NCI-H2029 (cell line): ENCODE measurements at places on chromosomes 2 and 18.

DNA sequence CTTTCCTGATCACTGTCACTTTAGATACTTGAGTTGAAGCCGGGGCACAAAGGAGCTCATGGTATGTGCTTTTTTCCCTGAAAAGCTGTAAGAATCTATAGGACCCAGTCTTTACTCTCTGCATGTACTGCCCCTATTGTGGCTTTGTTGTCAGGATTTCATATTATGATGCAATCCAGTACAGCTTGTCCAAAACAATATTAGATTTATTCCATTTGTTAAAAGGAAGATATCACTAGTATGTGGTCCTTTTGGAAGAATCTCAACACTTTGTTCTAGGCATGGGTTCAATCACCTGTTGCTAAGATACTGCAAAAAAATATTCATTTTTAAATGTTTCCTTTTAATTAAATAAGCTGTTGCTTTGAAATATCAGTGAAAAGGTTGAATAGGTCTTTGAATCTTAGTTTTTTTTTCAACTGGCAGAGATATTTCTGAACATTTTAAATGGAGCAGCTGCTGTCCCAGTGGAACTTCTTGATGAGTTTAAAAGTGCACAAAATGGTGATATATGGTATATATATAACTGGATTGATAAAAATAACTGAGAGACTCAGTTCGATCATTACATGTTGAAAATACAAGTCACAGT lies 256.6 kb upstream of the NT5C1B start:
- no peak for DNase-seq

GRCh38 chr2:46318579-46319460 lies 21.6 kb downstream of the EPAS1 start:
- no peak for DNase-seq

GRCh38 chr2:148887350-148888002 lies 12.4 kb downstream of the KIF5C start:
- peak; percentile 41 for DNase-seq

DNA sequence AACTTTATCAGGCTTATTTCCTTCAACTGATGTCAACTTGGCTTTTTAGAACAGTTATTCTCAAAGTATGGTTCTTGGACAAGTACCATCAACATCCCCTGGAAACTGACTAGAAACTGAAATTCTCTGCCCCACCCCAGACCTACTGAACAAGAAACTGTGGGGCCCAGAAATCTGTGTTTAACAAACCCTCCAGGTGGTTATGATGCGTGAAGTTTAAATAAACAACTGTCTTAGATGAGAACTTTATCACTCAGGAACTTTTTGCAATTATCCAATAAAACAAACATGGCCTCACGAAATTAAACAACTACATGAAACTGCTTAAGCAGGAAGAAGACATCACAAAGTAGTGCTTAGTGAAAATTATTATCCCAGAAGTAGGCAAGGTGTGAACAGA lies 4.4 kb downstream of the HIBCH start:
- DNase-seq, result no peak

GRCh38 chr2:37361994-37362698 lies 17.7 kb downstream of the QPCT start:
- DNase-seq, result no peak

GRCh38 chr18:13407484-13407883 lies 188.9 kb downstream of the LDLRAD4 start:
- no peak for DNase-seq

- no peak for DNase-seq
Observed at GRCh38 chr18:76246590-76246989, 248.5 kb downstream of the ZNF516 start.

- DNase-seq, result no peak
Observed at GRCh38 chr2:196703695-196704094, 64.2 kb downstream of the CCDC150 start.

DNA sequence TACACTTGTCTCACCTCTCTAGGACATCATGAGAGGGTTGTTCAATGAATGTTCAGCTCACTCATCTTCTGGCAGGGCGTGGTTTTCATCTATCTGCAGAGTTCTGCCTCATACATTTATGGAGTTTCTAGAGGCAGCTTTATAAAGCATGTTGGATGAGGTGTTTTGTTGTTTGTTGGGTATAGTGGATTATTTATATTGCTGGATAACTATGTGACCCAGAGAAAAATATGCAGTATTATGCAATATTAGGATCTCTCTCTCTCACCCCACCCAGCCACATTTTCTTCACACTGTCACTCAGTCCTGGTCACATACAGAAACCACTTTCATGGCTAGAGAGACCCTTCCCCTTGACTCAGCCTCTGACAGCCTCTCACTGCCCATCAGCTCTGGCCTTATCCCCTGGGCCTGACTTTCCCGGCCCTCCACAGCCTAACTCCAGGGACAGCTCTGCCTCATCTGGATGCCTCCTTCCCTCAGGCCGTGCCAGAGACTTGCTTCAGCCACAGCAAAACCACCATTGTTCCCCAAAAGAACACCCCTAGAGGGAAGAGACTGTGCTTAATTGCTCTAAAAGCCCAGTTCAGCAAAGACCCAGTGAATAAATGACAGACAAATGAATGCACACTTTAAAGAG lies 260.3 kb downstream of the MYCN start:
- no peak for DNase-seq

DNA sequence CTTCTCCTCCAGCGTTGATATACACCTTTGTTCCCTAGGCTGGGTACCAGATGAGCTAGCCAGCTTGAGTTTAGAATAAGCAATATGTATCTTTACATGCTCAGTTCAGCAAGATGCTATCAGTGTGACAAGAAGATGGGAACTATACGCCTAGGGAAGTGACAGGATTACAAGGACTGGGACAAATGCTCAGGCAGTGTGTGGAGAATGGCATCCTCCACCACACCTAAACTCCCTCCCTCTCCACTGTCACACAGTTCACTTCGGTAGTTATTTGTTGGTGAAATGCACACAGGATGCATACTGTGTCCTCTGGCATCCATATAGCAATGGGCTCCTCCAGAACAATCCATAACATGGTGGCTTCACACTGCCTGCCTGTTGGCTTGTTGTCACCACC lies 7.7 kb downstream of the STAT1 start:
- no peak for DNase-seq

GRCh38 chr2:224369028-224369632 lies 32.8 kb downstream of the FAM124B start:
- DNase-seq, result peak; percentile 47

- no peak for DNase-seq
Observed at GRCh38 chr2:53021292-53021691, 746.3 kb upstream of the CHAC2 start.

DNA sequence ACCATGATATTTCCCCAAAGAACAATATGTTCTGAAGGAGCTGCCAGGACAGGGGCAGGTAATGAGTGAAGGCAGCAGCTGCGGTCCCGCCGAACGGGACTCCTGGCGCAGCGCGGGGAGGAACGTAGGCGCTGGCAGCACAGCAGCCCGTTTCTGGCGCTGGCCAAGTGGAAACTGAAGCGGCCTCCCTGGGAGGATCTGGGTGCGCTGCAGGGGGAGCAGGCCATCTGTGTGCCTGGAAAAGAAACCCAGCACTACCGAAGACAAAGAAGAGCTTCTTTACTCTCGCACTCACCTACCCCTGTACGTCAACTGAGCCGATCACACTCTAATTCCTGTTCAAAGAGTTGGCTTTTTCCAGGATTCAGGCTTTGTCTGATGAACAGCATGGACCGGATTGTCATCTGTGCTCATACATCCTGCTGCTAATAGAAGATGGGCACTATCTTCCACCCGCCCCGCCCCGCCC lies 11.8 kb downstream of the G6PC2 start:
- DNase-seq, result no peak

DNA sequence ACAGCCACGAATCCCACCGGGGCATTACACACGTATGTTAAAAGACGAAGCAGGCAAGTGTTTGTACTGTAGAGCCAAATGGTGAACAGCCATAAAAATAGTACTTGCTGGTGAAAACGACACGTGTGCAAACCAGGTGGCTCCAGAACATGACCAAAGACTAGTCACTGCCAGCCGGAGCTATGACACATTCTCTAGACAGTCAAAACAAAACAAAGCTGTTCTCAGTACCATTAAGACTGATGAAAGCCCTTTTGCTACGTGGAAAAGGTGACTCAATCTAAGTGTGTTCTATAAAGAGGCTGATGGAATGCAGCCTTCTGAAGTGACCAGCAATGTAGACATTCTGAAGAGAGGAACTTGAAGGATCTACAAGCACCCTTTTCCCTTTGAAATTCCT lies 367.7 kb upstream of the NETO1 start:
- no peak for DNase-seq

GRCh38 chr18:53417003-53417402 lies 807.5 kb downstream of the MBD2 start:
- DNase-seq, result no peak

DNA sequence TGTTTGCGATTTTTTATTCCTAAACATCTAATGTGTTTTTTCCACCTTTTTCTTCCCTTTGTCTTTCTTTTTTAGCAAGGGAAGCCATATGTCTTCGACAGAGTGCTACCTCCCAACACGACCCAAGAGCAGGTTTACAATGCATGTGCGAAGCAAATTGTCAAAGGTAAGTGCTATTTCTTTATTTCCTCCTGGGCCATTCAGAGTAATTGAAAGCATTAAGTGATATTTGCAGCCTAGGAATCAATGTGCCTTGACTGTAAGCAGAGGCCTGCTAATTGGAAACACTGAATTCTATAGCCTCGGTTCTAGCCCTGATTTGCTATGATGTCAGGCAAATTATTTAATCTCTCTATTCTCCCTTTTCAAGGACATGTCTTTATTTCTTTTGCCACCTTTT lies 47.0 kb downstream of the KIF5C start:
- no peak for DNase-seq

GRCh38 chr2:946073-946948 lies 4.3 kb upstream of the SNTG2 start:
- DNase-seq, result no peak

DNA sequence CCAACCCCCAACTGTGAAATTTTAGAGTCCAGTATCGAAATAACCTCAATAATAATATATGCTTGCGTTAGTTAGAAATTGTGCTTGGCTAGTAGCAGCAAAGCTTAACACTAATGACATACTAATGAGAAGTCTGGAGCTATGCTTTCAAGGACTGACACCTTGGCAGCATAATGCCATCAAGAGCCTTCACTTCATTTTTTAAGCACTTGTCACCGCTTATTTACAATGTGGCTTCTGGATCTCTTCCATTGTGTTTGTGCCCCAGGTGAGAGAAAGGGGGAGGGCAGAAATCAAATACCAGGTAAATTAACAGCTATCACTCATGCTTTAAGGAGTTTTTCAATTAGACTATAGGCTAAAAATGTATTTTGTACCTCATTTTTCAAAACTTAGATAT lies 101.5 kb downstream of the CDH7 start:
- DNase-seq, result no peak

DNA sequence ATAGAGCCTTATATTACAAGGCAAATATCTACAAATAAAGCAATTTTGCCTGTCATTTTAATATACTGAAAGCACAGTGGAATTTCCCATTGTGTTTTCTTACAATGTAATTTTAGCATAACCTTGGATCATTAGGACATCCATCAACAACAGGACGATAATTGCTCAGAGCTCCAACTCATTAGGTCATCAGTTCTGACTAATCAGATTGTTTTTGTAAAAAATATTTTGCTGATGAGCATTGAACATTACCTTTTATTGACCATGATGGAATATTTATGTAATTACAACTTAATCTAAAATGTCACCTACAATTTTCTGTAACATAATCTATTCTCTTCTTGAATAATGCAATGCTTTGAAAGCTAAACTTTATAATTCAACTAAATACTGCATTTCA lies 215.3 kb upstream of the DSEL start:
- no peak for DNase-seq

GRCh38 chr2:105376789-105377240 lies 22.0 kb downstream of the FHL2 start:
- DNase-seq, result no peak

- no peak for DNase-seq
Observed at GRCh38 chr2:111707700-111708099, 176.3 kb downstream of the ANAPC1 start.

DNA sequence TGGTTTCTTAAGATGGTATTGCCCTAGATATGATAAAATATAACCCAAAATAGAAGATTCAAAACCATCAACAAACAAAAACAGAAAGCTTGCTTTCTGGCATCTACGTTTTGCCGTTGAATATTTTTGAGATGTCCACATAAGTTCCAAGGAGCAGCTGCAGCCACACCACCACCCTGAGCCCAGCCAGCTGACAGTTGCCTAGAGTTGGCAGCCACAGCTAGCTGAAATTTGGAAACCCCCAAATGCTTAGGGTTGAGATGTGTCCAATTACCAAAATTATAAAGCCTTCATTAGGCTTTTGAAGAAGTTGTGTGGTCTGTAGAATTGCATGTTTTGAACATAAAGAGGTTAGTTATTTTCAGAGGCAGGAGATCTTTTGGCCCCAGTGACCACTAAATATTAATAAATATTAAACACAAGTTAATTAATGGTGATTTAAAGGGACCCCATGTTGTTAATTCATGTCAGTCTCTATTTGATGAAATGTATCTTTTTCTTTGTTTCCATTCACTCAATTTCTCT lies 118.1 kb upstream of the DTNA start:
- DNase-seq, result no peak

GRCh38 chr2:28393114-28393836 lies 617 bp downstream of the FOSL2 start:
- peak; percentile 41 for DNase-seq

- DNase-seq, result no peak
Observed at GRCh38 chr2:50594233-50594632, 437.7 kb downstream of the NRXN1 start.

- no peak for DNase-seq
Observed at GRCh38 chr2:60554646-60555065, 1.2 kb upstream of the BCL11A start.

- DNase-seq, result no peak
Observed at GRCh38 chr2:149860276-149860921, 272.8 kb upstream of the MMADHC start.

DNA sequence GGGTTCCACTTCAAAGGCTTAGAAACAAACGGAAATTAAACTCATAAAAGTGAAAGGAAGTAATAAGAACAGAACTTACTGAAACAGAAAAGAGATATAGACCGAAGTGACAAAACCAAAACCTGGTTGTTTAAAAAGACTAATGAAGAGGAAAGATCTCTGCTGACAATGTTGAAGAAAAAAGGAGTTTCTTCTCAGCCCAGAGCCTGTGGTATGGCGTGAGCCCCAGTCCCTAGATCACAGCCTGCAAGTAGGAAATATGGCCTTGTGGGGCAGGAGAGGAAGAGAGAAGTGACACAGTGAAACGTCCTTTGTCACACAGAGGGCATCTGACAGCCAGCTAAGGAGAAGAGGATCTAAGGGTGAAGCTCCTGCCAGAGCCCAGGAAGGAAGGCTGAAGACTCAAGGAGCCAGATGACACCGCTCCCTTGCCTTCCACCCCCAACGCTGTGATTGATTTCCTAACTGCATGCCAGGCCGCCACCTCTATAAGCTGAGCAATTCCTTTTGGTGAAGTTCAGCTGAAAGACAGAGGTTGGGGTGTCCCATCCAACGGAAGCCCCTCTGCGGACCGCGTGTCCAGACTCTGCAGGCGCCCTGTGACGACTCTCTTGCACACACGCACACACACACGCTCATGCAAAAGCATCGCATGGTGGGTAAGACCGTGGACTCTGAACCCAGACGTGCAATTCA lies 141.1 kb downstream of the HDAC4 start:
- no peak for DNase-seq

GRCh38 chr2:121340926-121341325 lies 55.9 kb upstream of the TFCP2L1 start:
- no peak for DNase-seq

GRCh38 chr18:47191961-47192360 lies 15.8 kb upstream of the IER3IP1 start:
- no peak for DNase-seq
